T47D (cell line): ENCODE measurements at places on chromosomes 3 and 15.

- no peak for DNase-seq
Observed at GRCh38 chr3:55191911-55192775, 264.3 kb upstream of the LRTM1 start.

GRCh38 chr3:99939876-99940275 is 122.2 kb downstream of the CMSS1 start:
- no peak for DNase-seq

GRCh38 chr15:87829332-87830050 is 427.0 kb downstream of the NTRK3 start:
- no peak for DNase-seq

DNA sequence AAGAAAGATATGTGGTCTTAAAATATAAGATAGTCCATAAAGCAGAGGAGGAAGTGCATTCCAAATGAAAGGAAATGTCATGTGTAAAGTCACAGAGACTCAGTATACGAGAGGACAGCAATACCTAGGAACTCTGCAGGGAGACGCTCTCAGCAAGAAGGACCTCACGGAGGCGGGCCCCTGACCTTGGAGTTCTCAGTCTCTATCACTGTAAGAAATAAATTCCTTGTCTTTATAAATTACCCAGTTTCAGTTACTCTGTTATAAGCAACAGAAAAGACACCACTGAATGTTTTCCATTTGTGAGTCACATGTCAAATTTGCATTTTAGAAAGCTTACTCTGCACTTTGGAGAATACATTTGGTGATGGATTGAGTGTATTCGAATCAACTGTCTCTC is 140.6 kb downstream of the GBE1 start:
- no peak for DNase-seq

DNA sequence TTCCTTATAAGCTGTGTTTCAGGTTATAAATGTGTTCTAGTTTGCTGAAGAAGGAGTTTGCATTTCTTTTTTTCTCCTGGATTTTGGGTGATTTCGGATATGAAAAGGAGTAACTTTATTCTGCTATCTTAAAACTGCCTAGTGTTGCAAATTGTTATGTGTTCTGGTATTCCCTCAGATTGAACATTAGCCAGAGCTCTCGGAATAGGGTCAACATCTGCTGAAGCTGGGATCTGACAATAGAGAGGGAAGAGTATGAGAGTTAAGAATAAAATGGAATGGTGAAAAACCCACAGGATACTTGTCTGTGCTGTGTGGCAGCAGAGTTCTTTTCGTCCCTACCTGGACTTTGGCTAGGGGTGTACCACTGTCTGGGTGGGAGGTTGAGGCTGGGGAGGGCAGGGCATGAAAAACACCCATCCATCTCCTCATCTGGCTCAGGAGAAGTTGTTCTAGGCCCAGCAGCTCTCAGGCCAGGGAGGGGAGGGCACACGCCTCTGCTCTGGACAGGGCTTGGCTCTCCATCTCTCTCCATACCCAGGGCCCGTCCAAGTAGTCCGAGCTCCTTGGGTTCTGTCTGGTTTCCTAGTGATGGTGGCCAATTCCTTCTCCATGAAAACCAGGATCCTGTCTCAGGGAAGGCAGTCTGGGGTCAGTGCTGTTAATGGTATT is 13.2 kb downstream of the SPSB4 start:
- DNase-seq, result no peak

GRCh38 chr3:6860954-6861624 is at the start of gene GRM7:
Gene GRM7, plus strand, starts transcription at chr3:6861115.
- DNase-seq, result no peak

- DNase-seq, result no peak
Observed at GRCh38 chr3:109346770-109347295, 9.5 kb upstream of the DPPA4 start.

GRCh38 chr15:35013370-35013769 is 25.3 kb upstream of the ZNF770 start:
- DNase-seq, result no peak

GRCh38 chr15:61033940-61034677 is 195.0 kb downstream of the RORA start:
- no peak for DNase-seq

DNA sequence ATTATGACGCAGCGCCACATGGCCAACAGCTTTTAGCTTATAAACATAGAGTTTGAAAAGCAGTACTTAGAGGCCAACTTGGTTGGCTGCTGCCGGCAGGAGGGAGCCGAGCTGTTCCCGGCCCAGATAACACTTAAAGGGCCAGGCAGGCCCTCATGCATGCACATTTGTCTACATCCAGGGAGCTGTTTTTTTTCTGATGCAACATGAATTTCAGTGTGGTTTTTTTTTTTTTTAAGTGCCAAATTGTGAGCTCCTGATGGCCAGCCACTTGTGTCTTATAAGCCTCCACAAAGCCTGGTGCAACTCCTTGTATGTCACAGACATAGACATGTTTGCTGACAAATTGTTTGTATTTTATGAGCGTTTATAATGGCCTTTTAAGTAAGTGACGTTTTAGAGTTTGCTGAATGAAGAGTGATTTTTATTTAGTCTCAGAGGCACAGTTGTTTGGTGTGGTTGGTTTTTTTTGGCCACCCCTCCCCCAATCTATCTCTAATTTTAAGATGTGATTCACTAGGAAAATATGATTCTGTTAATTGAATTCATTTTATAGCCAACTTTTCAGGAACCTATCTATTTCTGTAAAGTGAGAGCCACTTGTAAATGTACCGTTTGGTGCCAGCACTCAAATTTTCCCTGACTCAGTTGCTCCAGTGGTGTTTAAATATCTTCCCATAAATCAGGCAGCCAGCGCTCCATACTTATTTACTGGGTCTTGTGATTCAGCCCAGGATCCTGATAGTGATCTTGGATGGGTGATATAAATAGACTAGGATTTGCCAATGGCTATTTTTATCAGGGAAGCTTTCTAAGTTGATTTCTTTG is 134.3 kb downstream of the VGLL4 start:
- DNase-seq, result peak; percentile 54

- DNase-seq, result no peak
Observed at GRCh38 chr3:171822431-171823106, 12.3 kb upstream of the PLD1 start.

DNA sequence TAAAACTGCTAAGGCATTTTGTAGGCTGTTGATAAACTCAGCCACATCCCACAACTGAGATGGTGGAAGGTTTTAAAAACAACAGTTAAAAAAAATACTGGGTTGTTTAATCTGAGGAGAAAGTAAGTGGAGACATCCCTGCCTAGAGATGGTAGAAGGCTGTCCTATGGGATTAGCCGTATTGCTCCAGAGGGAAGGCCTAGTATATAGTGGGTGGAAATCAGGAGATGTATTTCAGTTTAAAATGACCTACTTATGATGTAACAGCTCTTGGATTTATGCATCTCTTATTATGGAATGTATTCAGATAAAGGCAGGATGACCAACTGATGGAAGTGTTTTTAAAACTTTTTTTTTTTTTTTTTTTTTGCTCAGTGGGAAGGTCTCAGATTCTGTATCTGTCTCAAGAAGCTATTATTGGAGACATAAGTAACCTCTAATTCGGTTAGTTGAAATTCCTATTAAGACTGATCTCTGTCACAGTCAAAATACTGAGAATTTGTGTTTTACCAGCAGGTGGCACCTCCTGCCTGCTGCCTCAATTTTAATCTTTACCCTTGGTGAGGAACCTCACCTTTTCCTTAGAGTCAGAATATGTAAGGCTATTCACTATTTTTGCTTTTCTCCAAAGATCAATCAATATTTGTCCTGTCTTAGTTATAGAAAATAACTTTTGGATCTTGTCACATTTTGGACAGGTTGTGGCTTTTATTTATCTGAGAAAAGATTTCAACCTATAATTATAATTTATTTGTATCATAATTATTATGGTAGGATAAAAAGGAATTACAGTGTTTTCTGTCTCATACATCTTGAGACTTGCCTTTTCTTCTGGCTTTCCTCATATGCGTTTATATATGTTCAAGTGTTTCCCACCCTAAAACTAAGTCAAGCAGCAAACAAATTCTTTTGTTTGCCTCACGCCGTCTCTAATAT is 63.0 kb downstream of the VPS8 start:
- DNase-seq, result peak; percentile 55

- no peak for DNase-seq
Observed at GRCh38 chr3:29827756-29828155, 546.9 kb downstream of the RBMS3 start.

GRCh38 chr3:108588601-108589000 is 637 bp downstream of the CIP2A start:
- DNase-seq, result no peak

GRCh38 chr3:53865732-53866499 is 16.0 kb downstream of the ACTR8 start:
- DNase-seq, result no peak

GRCh38 chr3:104279617-104280016 is 1087.1 kb upstream of the ALCAM start:
- peak; percentile 25 for DNase-seq

GRCh38 chr3:46318207-46318927 is 35.5 kb upstream of the CCR2 start:
- no peak for DNase-seq

DNA sequence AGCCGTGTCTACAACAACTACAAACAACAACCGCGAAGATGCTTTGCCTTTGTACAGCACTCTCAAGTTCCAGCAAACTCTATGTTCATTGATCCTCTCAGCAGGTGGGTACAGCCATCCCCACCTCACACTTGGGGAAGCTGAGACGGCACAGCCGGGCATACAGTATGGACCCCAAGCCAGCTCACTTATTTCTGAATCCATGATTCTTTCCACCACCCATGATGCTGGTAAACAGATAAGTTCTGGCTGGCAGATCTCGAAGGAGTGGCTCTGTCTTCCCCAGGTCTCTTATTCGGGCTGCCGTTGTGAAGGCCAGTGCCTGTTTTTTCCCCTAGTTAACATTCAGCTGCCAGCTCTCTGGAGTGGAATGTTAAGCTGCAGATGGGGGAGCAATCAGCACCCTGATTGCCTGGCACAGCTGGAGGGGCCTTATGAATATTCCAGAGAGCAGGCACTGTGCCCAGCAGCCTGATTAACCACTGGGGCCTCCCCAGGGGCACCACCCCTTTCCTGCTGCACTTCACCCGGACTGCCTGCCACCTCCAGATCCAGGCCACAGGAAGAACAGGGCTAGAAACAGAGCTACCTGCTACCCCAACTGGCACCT is 73.2 kb downstream of the CORO2B start:
- no peak for DNase-seq
